ENCODE measurements at places on chromosomes 7 and 10.

GRCh38 chr10:100146875-100147650 lies 38.8 kb downstream of the ERLIN1 start:
- DNase-seq = no peak

- DNase-seq = no peak
These were observed 32.7 kb downstream of the LGI1 start for GRCh38 chr10:93790439-93790838.

GRCh38 chr7:118224521-118224920 lies at the start of gene ANKRD7:
Gene ANKRD7 (plus strand): TSS chr7:118224704. CDS start chr7:118224831, 127 bp downstream.
- no peak for DNase-seq

- no peak for DNase-seq
These were observed 201.2 kb upstream of the FRMD4A start for GRCh38 chr10:14531974-14532373.

DNA sequence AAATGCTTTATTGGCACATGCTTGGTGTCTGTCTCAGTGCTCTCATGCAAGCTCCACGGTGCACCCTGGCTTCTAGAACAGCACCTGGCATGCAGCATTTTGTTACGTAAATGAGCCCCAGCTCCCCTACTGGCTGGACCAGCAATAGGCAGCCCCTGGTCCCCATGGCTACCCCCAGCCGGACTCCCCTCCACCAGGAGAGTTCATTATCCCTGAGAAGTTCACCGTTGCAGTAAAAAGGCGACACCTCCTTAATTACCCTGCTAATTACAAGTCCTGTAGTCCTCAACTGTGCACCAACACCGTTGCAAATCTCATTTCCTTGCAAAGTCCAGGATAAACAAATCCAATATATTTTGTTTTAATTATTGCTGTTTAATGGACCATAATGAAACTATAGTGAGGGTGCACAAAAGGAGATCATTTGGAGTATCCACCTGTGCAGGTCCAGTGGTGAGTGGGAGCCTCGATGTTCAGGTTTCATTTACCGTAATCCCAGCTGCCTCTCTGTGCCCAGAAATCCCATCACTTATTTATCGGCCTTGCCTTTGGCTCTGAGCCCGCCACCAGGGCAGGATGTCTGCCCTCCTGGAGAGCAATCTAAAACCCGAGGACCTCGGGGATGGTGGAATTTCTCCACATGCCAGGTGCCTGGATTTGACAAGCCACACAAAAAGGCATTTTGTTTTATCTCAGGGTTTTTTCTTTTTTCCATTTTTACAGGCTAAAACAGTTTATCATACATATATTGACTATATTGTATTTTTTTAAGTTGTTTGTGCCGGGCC lies 12.8 kb upstream of the DRGX start:
- DNase-seq = no peak

DNA sequence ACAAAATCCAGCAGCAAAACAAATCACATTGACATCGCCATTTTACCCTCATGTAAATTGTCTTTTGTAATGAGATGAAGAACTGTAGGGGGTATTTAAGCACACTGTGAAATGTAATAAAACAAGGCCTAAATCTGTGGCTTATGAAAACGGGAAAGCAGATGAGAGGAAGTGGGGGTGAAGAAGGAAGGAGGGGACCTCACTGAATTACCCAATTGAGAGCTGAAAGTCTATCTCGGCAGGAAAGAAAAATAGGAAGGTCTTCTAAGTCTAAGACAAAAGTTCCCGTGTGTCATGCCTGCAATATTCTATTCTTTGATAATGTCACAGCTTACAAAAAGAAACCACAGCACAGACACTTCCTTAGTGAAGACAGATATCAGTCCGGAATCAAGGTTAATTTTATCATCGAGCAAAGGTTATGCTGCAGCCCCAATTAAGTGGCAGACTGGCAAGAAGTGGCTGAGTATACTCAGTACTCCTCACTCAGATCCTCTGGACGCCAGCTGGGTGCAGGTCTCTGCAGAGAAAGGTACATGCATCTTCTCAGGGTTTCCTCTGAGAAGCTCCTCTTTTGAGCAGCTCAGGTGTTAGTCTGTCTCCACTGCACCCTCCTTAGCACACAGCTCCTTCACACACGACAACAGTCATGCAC lies 239.7 kb downstream of the FANK1 start:
- DNase-seq = no peak

DNA sequence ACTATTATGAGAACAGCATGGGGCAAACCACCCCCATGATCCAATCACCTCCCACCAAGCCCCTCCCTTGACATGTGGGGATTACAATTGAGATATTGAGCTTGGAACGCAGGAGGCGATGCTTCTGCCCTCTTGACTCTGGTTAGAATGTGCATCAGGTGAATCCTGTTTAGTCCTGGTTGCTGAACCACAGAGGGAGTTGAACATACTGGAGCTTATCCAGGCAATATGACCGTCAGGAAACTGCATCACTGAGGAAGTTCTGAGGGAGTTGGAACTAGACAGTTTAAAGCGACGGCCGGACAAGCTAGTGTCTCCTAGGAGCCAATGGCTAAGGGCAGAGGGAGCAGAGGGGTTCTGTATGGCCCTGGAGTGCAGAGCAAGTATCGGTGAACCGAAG lies 31.8 kb upstream of the GARS1 start:
- DNase-seq = no peak

DNA sequence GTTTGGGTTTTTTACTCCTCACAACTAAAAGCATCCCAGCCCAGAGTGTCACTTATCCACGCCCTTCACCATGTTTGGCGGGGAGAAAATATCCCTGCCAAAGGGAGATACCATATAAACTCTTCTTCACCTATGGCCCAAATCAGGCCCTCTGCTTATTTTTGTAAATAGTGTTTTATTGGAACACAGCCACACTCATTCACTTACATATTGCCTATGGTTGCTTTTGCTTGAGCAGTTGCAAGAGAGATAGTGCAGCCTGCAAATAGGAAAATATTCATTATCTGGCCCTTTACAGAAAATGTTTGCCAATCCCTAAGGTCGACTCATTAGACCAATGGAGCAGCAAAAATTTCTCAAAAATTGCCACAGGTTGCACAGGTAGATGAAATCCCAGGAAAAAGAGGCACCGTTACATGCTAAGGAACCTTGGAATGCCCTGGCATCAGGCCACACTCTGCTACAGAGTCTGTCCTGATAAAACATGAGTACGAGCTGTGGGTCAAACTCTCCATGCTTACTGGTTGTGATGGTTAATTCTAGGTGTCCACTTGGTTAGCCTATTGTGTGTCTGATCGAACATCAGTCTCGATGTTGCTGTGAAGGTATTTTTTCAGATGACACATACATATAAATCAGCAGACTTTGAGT lies 7.9 kb upstream of the RASSF4 start:
- DNase-seq = no peak

GRCh38 chr7:81956520-81956919 lies 186.7 kb upstream of the HGF start:
- no peak for DNase-seq

- no peak for DNase-seq
These were observed 101.0 kb downstream of the UBE2H start for GRCh38 chr7:129851809-129852208.

Data from epithelial cell of proximal tubule (primary cell).